ENCODE measurements at places on chromosomes 16 and 17. TPM values are rescaled to one million over a fixed set of nuclear protein-coding genes. Genes with fewer than 3 reads are reported as not detected.

The LRRC37A gene
- total RNA-seq: not detected

The MSLN gene
- 1.7 TPM for total RNA-seq

The RNF227 gene
- 0.32 TPM for total RNA-seq

The KRTAP2-3 gene
- not detected for total RNA-seq

The ASPSCR1 gene
- total RNA-seq: 45.1 TPM

The PRCD gene
- total RNA-seq: 0.43 TPM

The SLC9A5 gene
- total RNA-seq: 13.5 TPM

The SDR42E2 gene
- not detected for total RNA-seq

The KCNJ18 gene
- not detected for total RNA-seq

The PRSS27 gene
- total RNA-seq: not detected

The FOXJ1 gene
- not detected for total RNA-seq

The SLC6A4 gene
- 0.85 TPM for total RNA-seq

The JPT1 gene
- total RNA-seq: 23.0 TPM

The RHBDL1 gene
- 1.1 TPM for total RNA-seq

The PIRT gene
- not detected for total RNA-seq

The SYNGR3 gene
- total RNA-seq: 0.32 TPM

The TBC1D3C gene
- total RNA-seq: not detected

The TPSB2 gene
- not detected for total RNA-seq

Data from ascending aorta (tissue), 2 donors.